ENCODE measurements at places on chromosomes 5 and 9.

GRCh38 chr5:135189024-135189423, 155.0 kb upstream of the PITX1 start:
- DNase-seq, result no peak
- peaks cover 1% of the 10 kb centered on the region for H3K4me1 ChIP-seq
- H3K4me3 ChIP-seq, result no peak overlapping the region
- peaks cover 32% of the 10 kb centered on the region for H3K27me3 ChIP-seq
- H3K27ac ChIP-seq, result no peak overlapping the region
- no peaks in the 10 kb centered on the region for H3K36me3 ChIP-seq

DNA sequence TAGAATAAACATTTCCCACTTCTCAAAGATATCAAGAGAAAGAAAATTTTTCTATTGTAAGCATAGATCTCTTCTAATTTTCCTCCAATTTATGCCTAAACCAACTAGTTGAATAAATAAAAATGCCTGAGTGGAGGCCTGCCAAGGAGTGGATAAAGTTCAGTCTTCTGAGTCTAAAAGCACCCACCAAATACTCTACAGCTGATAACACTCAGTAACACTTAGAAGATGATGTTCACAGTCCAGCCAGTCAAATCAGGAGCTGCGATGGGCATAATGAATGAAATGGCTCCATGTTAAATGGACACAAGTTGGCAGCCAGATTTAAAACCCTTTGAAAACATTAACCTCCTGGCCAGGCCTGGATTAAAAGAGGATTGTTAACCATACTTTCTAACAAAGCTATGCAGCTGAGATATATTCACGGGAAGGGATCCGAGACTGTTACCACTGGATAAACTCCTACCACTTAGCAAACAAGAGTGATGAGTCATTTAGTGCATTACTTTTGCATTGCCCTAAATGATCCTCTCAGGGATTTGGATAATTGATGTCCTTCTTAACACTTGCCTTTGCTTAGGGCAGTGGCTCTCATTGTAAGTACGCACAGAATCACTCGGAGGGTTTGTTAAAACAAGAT, 63.7 kb upstream of the CCDC112 start:
- no peaks in the 10 kb centered on the region for H3K36me3 ChIP-seq
- H3K27me3 ChIP-seq, result peaks cover 4% of the 10 kb centered on the region
- H3K4me3 ChIP-seq, result no peak overlapping the region
- no peak for DNase-seq

GRCh38 chr5:97559827-97560598, 377.0 kb upstream of the RIOK2 start:
- no peak overlapping the region for H3K4me3 ChIP-seq
- no peaks in the 10 kb centered on the region for H3K36me3 ChIP-seq

- H3K4me1 ChIP-seq, result no peaks in the 10 kb centered on the region
- H3K36me3 ChIP-seq, result no peaks in the 10 kb centered on the region
- no peak for DNase-seq
- peaks cover 11% of the 10 kb centered on the region for H3K27me3 ChIP-seq
Measured at GRCh38 chr5:38208782-38209378, 49.5 kb upstream of the EGFLAM start.

Measured in activated naive CD8-positive, alpha-beta T cell treated with anti-CD3 and anti-CD28 coated beads, Interleukin-2, amount 50 U/mL, for 24 hours (primary cell).